ENCODE measurements at places on chromosomes 13 and 19.
A peak's percentile ranks its signal among the peaks of the same experiment; 100 is the strongest.

DNA sequence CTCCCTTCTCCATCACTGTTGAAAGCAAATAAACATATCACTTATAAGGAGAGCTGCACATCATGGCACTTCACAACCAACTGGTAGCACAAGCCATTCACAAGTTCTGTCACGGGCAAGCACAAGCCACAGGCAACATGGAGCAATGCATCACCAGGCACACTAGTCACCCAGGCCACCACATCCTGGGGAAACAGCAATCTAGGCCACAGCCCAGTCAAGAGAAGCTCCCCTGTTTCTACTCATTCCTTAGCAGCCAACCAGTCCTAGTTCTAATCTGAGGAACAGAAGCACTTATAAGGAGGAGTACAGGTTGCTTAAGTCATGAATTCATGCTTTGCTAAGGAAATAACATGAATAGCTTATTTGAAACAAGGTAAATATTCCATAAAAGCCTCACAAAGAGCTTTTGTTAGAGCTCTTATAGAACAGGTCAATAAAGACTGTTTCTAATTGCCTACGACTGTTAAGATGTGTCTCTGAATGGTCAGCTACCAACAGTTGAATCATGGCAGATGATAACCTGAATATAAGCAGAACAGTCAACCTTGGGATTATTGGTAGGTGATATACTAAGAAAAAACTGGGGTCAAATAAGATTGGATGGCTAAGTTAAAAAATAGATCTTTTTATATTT is 169.0 kb downstream of the TBC1D4 start:
- DNase-seq: no peak

GRCh38 chr13:77703408-77703807 is 5.9 kb downstream of the SLAIN1 start:
- DNase-seq: no peak

DNA sequence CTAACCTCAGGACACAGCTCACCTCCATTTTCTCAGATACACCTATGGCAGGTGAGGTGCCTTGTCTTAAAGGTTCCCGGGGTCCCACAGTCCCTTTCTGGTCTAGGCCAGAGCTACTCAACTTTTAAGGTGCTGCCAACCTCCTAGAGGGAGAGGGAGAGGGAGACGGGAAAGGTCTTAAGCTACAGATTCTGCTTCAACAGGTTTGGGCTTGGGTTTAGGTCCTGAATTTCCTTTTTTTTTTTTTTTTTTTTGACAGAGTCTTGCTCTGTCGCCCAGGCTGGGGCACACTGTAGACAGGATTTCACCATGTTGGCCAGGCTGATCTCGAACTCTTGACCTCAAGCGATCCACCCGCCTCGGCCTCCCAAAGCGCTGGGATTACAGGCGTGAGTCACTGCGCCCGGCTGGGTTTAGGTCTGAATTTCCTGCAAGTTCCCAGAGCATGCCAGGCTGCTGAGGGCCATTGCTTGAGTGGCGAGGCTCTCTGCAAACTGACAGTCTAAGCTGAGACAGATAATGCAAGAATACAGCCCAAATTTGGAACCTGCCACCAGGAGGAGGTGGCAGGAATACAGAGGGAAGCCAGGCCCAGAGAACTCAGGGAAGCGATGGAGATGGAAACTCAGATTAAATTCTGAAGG is 7.8 kb upstream of the SYCN start:
- DNase-seq: no peak

- DNase-seq: no peak
These were observed 69.2 kb downstream of the PIBF1 start for GRCh38 chr13:72850959-72851677.

DNA sequence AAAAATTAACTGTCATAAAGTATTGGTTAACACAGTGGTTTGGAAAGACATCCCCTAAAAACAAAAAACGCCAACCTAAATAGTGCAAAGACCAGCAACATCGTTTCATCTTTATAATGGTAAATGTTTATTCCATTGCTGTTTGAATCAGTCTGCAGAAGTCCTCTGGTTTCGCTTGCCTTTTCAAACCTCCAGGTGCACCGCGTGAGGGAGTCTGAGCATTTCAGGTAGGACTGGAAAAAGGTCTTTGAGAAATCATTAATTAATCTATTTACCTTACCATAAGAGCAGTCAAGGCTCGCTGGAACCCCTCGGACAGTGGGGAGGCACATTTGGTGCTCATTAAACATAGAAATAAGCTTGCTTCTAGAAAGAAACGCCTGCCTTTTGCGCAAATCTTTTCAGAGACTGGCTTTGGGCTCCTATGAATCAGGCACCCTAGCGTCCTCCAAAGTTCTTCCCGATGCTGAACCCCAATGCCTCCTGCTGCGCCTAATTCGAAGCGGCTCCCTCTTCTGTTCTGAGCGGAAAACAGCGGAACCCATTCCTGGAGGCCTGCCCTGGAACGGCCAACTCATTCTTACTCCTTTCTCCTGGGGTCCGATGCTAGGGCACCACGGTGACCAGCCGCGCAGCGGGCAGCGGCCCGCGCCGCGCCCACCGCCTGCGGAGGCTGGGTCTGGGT is 951 bp upstream of the MTUS2 start:
- peak; percentile 6 for DNase-seq

DNA sequence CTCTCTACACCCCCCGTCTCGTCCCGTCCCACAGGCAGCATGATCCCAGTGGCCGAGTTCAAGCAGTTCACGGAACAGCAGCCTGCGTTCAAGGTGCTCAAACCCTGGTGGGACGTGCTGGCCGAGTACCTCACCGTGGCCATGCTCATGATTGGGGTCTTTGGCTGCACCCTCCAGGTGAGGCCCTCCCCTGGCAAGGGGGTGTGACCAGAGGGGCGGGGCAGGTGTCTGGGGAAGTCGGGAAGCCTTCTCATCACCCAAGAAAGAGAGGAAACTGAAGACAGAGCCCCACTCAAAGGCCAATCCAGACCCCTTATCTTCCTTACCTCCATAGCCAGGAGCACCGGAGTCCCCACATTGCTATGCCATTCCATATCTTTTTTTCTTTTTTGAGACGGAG is 7.3 kb downstream of the LRRC8E start:
- DNase-seq: no peak

DNA sequence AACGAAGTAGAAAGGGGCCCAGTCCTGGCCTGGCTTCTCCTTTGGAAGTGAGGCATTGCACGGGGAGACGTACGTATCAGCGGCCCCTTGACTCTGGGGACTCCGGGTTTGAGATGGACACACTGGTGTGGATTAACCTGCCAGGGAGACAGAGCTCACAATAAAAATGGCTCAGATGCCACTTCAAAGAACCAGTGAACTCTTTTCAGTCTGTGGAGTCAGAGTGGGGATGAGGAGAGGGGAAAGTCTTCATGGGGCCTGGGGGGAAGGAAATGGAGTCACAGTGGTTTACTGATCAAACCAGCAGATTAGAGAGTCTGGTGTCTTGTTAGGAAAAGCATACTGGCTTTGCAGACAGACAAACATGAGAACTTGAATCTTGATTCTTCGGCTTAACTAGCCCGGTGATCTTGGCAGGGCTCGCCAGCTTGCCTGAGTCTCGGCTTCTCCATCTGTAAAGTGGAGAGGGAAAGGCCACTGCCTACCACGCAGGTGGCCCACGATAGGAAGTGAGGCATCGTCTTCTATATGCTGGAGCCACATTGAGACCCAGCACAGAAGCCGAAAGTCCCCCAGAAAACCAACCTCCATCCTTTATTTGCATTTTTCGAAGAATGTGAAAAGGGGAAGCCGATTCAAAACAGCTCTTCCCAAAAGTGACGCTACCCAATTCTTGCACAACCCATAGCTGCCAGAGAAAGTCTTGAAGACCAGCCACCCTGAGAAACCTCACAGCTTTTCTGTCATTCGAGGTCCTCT is at the start of gene FFAR1:
TSS of gene FFAR1 (plus strand) at position 732 of the 759 bp plus-strand sequence. CDS start 3,650 bp downstream, outside the sequence.
- no peak for DNase-seq

DNA sequence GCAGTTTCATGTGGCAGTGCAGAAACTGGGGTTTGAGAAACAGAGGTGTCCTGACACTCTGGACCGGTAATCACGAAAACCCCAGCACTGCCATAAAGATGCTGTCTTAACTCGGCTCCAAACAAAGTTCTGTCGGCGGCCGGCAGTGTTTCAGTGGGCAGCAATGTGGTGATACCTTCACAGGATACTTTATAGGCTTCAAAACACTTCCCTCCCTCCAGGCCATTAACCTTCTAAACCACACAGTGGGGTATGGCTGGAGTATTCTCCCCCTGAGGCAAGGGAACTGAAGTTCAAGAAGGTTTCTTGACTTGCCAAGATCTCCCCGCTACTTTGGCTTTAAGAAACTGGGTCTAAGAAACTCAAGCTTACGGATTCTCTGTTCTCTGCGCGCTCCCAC is 1.1 kb downstream of the RUBCNL start:
- DNase-seq: no peak

- DNase-seq: no peak
These were observed 43.0 kb downstream of the CARS2 start for GRCh38 chr13:110662777-110663443.

GRCh38 chr13:27372896-27373295 is 51.5 kb upstream of the GTF3A start:
- DNase-seq: no peak

DNA sequence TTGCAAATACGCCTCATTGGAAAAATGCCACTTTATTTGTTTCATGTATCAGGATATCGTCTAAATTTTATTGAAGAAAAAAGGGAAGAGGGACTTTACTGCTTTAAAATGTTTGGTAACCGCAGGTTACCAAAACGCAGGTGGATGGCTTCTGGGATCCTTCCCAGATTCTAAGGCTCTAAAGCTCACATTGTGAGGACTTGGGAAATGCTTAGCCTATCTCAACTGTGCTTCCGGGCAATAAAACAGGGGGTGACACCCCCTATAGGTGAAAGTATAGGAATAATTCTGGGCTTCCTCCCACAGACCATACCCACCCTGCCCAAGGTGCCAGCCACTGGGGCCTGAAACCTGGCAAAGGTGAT is 73.2 kb upstream of the IPO5 start:
- DNase-seq: no peak

- DNase-seq: no peak
These were observed 4.6 kb downstream of the STK11 start for GRCh38 chr19:1210227-1210538.

- DNase-seq: no peak
These were observed 11.9 kb downstream of the ZNF787 start for GRCh38 chr19:56109226-56109625.

All from lung microvascular endothelial cell (primary cell).